ENCODE measurements at places on chromosomes 11 and 22.

DNA sequence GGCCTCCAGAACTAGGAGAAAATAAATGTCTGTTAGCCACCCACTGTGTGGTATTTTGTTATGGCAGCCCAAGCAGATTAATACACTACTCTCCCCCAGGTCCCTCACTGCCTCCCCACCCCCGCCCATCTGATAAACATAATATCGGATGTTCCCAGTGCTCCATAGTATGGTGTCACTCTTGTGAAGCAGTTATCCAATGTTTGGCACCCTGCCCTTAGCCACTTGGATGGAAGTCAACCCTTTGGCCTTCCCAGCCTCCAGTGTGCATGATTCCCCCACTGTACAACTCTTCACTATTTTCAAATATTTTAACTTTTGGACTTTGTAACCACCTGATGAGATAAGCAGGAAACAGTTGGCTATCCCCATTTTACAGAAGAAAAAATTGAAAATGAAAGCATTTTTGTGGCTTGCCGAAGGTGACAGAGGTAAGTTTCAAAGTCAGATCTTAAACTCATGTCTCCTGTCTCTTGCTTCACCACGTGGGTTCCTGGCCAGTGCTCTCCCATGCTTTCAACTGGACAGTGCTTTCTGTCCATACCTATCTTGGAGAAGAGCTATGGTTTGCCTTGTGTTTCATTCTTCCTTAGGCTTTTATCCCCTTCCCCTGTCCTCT is 53.2 kb downstream of the ALX4 start:
- DNase-seq, result peak; percentile 40

- no peak for DNase-seq
Measured at GRCh38 chr11:69211920-69212797, 56.4 kb downstream of the SMIM38 start.

DNA sequence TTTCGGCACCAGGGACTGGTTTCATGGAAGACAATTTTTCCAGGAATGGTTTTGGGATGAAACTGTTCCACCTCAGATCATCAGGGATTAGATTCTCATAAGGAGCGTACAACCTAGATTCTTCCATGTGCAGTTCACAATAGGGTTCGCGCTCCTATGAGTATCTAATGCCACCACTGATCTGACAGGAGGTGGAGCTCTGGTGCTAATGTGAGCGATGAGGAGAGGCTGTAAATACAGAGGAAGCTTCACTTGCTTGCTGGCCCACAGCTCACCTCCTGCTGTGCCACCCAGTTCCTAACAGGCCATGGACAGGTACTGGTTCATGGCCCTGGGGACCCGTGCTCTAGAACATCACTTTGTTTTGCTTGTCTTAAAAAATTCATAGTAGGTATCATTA is 41.8 kb upstream of the AMPD3 start:
- DNase-seq, result peak; percentile 41

DNA sequence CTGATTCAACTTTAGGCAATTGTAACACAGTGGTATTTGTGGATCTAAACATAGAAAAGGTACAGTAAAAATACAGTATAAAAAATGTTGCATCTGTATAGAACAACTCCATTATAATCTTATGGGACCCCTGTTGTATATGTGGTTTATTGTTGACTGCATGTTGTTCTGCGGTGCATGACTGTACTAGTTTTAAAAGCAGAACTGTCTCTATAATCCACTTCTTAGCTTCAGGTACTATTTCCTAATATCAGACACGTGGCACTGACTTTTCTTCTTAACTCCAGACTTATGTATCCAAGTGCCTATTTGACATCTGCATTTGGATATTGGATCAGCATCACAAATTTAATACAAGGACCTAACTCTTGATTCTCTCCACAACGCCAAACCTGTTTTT is 41.1 kb downstream of the PACS1 start:
- DNase-seq, result no peak

DNA sequence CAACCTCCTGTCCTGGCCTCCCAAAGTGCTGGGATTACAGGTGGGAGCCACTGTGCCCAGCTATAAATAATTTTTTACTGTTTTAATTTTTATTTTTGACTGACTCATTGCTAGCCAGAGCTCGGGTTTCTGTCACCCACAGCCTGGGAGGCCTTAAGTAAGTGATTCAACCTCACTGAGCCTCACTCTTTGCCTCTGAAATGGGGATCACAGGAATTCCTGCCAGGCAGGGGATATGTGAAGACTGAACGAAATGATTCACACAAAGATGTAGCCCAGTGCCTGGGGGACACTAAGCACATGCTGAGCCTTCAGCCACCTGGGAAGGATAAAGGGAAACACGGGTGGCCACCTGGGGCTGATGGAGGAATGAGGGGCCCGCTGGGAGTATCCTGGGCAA is 3.8 kb upstream of the LRRC74B start:
- DNase-seq, result peak; percentile 86

DNA sequence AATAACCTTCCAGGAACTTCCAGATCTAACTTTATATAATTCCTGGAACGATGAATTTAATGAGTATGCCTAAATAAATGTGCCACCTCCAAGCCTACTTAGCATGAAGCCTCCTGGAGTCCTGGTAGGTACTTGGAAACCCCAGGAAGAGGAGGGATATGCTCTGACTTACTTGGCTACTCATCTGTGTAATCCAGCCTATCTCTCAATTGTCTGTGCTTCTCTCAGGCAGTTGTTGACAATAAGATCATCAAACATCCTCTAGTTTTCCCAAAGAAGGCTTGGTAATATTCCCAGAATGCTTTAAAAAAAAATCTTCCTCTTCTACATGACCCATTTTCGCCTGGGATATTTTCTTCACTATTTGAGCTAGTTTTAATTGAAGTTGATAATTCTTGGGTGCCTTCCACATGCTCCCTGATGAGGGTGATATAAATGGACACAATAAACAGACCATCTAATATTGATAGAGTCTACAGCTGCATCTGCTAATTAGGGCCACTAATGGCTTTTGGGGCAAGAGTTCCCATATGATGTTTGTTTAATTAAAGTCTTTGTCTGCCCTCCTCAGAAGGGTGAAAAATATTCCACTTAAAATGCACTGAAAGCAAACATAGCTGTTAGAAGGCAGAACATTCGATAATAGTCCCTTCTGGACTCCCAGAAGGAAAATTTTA is 75.5 kb upstream of the RAB38 start:
- no peak for DNase-seq

- no peak for DNase-seq
Measured at GRCh38 chr22:25067851-25068421, 115.4 kb downstream of the KIAA1671 start.

GRCh38 chr22:41560095-41560471 is 727 bp upstream of the CSDC2 start:
- no peak for DNase-seq

GRCh38 chr11:15199693-15200092 is 85.0 kb downstream of the INSC start:
- no peak for DNase-seq

DNA sequence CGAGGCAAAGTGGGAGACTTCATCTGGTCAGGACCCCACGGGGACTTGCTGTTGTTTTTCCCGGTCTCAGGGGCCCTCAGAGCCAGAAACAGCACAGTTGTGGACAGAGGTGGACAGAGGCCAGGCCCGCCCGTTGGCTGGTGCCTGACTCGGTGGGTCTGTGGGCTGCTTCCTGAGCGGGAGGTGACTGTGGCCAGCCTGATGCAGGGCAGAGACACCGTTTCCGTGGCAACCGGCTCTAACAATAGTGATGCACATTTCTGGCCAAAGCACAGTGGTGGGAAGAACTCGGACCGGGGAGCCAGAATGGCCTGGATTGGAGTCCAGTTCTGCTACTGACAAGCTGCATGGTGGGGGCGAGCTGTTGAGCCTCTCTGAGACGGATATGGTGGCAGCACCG is 58.7 kb upstream of the ATXN10 start:
- no peak for DNase-seq

- DNase-seq, result peak; percentile 85
Measured at GRCh38 chr11:102279641-102280170, 37.6 kb upstream of the BIRC3 start.

GRCh38 chr11:44797886-44798606 is 71.3 kb downstream of the TSPAN18 start:
- peak; percentile 81 for DNase-seq

GRCh38 chr22:40418366-40419201 is 48.2 kb downstream of the SGSM3 start:
- DNase-seq, result no peak

- DNase-seq, result no peak
Measured at GRCh38 chr22:23240639-23241389, 60.5 kb downstream of the BCR start.

GRCh38 chr22:28348613-28349609 is 330.7 kb downstream of the TTC28 start:
- no peak for DNase-seq

- DNase-seq, result peak; percentile 85
Measured at GRCh38 chr11:119218141-119218878, 12.2 kb downstream of the CBL start.

DNA sequence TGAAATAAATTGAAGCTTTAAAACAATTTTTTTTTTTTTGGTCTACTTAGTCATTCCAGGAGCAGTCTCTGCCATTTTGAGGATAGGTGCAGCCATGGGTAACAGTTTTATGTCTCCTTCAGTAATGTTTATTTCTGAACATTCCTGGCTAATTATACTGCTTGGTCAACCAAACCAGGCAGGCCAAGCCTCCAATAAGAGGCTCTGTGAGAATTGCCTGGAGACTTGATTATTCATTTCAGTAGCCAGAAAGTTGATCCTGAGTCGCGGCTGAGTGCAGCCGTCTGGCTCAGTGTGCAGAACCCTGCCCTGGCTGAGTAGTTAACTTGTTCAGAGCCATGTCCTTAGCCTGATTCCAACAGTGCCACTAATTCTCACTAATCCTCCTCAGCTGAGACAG is 364.0 kb upstream of the FAT3 start:
- no peak for DNase-seq

DNA sequence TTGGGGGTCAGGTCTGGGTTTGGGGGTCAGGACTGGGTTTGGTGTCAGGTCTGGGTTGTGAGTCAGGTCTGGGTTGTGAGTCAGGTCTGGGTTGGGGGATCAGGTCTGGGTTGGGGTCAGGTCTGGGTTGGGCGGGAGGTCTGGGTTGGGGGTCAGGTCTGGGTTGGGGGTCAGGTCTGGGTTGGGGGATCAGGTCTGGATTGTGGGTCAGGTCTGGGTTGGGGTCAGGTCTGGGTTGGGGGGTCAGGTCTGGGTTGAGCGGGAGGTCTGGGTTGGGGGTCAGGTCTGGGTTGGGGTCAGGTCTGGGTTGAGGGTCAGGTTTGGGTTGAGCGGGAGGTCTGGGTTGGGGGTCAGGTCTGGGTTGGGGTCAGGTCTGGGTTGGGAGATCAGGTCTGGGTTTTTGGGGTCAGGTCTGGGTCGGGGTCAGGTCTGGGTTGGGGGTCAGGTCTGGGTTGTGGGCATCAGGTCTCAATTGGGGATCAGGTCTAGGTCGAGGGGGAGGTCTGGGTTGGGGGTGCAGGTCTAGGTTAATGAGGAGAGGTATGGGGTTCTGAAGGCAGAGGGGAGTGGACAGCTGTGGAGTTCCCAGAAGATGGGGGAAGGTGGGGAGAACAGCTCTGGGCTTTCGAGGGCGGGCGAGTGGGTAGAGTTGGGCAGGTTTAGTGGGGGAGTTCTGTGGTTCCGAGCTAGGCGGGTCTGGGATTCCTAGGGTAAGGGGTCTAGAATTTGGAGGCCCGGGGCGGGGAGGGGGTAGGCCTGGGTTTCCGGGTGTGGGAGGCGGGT is 629 bp downstream of the TTLL8 start:
- DNase-seq, result no peak

DNA sequence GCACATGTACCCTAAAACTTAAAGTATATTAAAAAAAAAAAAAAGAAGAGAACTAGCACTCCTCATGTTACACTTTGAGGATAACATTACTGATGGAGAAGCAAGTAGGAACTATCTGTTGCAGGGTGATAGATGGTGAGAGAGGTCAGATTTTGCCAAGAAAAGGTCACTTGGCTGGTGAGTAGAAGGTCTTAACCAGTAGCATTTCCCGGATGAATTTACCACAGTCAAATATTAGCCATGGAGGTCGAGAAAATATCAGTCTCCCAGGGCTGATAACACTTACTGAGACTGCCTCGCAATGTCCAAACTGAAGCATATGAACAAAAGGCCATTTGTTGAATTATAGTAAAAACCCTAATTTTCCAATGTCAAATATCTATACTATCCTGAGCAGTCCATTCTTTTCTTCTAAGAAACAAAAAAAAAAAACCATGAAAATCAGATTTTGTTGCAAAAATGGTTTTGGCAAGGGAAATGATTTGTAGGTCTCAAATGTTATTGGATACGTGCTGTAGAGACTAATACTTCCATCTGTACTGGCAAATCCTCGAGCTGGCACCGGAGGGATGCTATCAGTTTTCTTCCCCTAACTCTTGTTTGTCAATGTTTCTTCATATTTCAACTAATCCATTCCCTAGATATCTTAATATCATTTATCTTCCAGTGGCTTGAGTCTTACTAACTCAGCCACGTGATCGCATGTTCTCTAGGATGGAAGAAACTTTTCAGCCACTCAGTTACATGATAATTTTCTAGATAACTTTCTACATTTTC is 14.5 kb upstream of the BBOX1 start:
- DNase-seq, result no peak

DNA sequence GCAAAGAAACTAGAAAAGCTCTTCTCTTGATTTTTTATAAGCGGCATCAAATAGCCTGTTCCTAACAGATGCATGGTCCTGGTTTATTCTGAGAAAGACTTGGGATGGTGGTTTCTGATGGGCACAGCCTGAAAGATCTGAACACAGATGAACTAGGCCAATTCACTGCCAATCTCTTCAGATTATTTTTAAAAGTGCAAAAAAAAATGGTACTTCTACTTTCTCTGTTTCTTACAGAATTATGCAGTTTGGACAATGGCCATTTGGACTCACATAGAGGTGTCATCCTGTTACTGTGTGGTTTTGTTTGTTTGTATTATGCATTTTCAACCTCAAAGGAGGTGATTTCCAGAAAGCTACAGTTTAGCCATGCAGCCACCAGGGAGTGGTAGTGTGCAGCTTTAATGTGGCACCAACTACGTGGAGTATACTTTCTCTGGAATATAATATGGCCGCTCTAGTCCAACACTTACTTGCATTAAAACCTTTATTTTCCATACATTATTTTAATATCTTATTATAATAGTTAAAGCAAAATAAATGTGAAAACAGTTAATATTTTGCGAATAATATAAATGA is 469.8 kb upstream of the KIRREL3 start:
- DNase-seq, result no peak

- DNase-seq, result no peak
Measured at GRCh38 chr11:76662656-76663485, 7.7 kb downstream of the LRRC32 start.

GRCh38 chr11:61067782-61068446 is 34.4 kb upstream of the CD5 start:
- DNase-seq, result no peak

Data from fibroblast of skin of scalp (primary cell).